Stimulated activated CD8-positive, alpha-beta memory T cell treated with anti-CD3 and anti-CD28 coated beads, Interleukin-12 subunit alpha, Interleukin-12 subunit beta, amount 100 ng/mL, for 1 hour (primary cell): ENCODE measurements at places on chromosomes 4 and X.
A peak's percentile ranks its signal among the peaks of the same experiment; 100 is the strongest.

DNA sequence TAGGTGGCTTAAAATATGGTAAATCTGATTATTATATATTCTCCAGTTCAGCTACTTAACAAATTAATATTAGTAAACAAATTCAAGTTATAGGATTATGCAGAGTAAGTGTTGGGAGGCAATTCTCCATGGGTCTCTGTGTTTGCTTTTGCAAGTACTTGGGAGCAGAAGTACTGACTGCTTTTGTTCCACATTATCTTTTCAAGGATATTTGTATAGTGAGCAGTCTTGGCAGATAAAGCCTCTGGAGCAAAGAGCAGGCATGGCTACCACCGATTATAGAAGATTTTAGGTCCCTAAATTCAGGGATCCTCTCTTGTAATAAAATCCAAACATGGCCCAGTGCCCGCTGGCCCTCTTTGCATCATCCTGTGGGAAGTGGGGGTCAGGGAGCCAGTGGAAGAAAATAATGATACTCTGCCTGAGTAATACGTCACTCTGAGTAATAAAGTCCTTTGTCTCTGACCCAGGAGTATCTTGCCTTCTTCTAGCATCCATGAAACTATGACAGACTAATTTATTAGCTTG lies 23.2 kb downstream of the NDNF start:
- DNase-seq, result no peak

DNA sequence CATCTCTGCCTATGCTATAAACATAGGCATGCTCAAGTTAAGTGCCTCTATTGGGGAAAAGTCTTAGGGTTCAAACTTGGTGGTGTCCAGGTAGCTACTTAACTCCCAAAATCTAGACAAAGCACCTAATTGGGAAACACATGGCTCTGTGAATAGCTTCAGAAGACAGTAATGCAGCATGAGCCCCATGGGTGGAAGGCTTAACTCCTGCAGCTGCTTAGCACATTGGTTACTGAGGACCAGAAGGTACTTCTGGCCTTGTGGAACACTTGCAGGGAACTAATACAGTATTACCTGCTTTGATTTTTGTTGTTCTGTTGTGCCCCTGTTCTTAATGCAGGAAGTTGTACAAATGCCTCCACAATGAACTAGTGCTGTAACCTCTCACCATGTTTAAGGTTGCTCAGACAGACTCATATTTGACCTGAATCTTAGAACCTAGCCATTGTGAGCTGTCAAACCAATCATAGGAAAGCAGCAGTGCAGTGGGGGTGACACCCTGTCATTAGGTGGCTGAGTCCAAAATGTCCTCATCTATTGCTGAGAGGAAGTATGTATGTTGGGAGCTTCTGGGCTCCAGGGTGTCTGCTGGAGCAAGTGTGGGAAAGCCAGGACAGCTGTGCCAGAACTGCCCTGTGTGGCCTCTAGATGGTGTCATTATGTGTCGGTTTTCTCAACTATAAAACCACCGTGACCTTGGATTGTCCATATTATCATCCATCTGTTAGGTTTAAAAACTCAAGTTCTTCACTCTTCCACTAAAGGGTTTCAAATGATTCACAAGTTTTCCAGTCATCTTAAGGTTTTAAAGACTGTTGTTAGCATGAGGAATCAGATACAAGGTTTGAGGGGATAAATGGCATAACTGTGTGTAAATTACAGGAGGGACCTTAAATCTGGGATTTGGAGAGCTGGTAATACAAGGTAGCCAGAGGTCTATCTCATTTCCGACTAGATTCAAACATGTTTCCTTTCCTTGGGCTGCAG lies 69.9 kb upstream of the WDR1 start:
- no peak for DNase-seq

DNA sequence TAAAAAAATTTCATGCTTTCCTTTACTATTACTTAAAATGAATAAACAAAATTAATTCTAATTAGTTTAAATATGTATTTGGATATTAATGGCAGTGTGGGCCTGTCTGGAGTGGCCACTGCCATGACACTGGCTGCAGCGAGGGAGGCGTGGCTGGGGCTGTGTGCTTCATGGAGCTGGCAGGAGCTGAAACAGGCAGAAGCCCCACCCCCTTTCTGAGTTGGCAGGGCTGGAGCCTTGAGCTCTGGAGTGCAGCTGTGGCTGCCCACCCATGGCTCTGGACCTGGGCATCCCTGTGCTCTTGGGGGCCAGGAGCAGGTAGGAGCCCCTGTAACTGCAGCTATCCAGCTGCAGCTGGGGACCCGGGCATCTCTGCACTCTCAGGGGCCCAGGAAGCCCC lies 8.2 kb upstream of the HSD17B11 start:
- no peak for DNase-seq

DNA sequence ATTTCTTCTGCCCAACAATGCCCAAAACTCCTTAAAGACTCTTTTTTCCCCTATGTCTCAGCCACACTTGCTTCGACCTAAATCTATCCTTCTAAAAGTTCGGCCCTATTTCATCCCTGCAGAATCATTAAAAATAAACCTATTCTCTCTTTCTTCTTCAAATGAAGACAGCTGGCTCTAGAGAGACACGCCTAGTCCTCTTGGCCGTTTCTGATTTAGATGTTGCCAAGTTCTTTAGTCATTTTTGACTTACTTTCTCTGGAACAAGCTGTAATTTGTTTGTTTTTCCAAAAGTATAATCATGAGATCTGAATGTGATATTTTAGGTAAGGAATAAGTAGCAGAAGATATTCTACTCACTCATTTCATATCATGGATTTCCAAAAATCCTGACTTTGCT lies 211.6 kb downstream of the CENPC start:
- no peak for DNase-seq

GRCh38 chr4:13399257-13399656 lies 84.9 kb downstream of the RAB28 start:
- no peak for DNase-seq

DNA sequence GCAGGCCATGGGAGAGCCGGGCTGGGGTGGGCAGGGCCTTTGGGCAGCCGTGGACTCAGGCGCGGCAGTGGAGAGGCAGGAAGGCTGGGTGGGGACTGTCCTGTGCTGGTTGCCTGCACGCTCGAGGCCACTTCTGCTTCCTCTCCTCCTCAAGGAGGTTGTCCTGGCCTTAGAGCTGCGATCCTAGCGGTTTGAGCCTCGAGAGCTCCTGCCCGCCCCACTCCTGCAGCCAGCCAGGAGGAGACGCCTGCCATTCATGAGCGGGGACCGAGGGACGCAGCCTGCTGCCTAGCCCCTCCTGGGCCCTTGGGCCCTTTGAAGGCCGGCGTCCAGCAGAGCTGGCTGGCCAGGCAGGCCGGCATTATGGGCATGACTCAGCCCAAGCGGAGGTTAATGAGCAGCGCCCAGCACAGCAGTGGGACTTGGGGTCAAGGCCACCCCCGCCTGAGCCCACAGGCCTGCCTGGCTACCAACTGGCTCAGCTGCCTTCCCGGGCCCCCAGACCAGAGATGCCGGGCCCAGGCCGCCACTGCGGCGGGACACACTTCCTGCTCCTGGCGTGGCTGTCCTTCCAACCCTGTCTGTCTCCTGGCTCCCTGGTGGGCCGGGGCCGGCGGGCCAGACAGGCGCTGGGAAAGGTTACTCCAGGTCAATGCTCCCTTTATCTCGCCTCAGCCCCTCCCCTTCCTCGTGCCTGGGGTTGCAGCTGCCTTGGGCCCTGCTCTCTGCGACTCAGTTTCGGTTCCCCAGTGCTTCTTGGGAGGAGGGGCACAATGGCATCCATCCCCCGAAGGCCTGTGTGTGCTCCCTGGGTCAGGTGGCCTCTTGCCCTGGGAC lies 1.8 kb downstream of the ABCD1 start:
- no peak for DNase-seq

DNA sequence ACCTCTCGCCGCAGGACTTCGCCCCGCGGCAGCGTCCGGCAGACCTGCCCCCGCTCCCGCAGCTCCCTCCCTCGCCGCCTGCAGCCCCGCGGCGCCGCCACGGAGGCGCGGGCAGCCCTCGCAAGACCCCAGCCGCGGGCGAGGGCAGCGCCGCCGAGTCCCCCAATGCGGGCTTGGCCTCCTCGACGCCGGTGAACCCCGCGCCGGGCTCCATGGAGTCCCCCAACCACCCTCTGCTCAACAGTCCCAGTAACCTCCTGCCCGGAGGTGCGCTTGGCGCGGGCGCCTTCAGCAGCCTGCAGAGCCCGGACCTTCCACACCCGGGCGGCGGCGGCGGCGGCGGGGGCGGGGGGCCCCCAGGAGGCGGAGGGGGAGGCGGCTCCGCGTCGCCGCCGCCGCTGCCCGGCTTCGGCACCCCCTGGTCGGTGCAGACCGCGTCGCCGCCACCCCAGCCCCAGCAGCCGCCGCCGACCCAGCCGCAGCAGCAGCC lies 1.2 kb downstream of the CPEB2 start:
- peak; percentile 22 for DNase-seq

- DNase-seq, result peak; percentile 36
These were observed 10.5 kb upstream of the ZCCHC13 start for GRCh38 chrX:74293343-74293946.

GRCh38 chr4:39541987-39542610 lies 14.9 kb upstream of the UGDH start:
- DNase-seq, result no peak

- DNase-seq, result no peak
These were observed 28.4 kb downstream of the PLS3 start for GRCh38 chrX:115589419-115589818.

DNA sequence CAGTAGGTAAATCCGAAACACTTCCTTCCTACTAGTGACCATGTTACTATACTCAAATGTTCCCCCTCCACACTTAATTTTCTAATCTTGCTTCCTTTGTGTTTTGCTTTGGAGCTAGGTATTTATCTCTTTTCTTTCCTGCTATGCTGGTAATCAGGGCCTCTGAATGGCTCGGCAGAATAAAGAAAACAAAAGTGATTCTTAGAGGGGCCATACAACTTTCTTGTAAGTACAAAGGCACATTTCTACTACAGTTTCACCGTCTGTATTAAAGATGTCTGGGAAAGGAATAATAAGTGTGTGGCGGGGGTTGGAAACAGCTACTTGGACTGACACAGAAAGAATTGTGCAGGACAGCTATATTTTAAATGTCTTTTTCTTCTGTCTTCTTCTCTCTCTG lies 50.3 kb downstream of the GPC3 start:
- no peak for DNase-seq

GRCh38 chr4:37243722-37244582 lies 591 bp upstream of the NWD2 start:
- no peak for DNase-seq

DNA sequence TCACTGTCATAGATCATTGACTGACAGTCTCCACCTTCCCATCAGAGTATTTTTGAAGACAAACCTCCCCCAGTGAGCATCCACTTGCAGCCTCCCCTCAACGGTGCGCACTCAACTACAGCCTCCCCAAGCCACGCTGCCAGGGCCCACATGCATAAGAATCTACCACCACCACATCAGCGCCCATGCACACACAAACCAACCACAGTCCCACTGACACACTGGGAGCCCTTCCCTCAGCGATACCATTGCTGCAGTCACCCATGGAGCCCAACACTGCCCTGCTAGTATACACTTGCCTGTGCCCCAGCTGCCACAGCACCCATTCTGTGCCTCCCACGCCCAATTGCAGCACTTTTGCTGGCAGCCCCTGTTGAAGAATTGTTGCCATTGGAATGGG lies 132.9 kb downstream of the CHM start:
- DNase-seq, result no peak

GRCh38 chr4:131001371-131001770 lies 1905.4 kb downstream of the C4orf33 start:
- no peak for DNase-seq

GRCh38 chr4:86898562-86898961 lies 6.3 kb upstream of the C4orf36 start:
- DNase-seq, result no peak

DNA sequence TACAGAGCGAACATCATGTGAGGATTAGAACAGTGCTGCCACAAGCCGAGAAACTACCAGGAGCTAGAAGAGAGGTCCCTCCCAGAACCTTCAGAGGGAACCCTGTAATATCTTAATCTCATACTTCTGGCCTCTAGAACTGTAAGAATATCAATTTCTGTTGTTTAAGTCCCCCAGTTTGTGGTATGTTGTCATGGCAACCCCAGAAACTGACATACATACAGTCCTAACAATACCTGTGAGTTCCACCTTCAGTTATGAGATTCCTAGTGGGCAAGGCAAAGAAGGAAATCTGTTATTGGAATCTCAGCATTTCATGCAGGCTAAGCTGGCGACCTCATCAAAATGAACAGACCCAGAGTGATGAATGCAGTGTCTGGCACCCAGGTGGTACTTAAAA lies 42.5 kb downstream of the ZBTB49 start:
- no peak for DNase-seq
